ENCODE measurements at places on chromosomes 7 and 10.

GRCh38 chr10:52609071-52609470, 163.5 kb downstream of the MBL2 start:
- no peak for DNase-seq

DNA sequence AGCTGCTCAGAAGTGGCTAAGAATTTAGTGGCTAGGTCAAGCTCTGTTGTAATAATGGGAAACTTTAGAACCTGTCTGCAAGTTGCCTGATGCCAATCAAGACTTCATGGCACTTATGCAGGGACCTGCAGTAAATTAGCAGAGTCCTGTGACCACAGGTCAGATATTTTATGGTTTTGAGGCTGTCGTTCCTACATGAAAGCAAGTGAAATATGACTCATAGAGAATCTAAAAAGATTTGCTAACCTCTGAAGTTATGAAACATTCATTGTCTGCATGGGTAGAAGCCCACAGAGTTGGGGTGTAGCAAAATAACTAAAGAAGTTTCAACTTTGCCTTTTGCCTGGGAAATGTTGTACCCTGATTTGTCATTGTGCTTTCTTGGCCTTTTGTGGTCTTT, 32.3 kb downstream of the SLC39A12 start:
- DNase-seq = no peak

GRCh38 chr7:30224511-30225062, 59.8 kb upstream of the ZNRF2 start:
- DNase-seq = no peak

DNA sequence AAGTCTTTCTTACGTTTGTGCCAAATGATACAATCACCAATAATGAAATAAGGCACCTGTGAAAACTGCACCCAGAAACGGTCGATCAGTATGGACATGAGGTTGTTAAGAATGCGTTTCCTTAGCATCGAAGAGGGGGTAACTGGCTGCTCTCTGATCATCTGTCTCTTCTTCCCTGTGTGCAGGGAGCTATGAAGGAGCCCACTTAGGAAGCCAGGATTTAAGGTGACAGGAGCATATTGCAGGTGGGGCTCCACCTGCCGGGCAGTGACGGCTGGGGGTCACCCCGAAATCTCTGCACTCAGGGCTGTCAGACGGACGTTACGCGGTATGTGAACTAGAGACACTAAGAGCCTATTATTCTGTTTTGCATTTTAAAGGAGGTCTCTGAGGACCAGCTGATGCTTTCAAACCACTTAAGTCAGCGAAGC, 64.5 kb downstream of the CARD11 start:
- DNase-seq = no peak

- DNase-seq = no peak
These were observed 1190.3 kb upstream of the C7orf33 start for GRCh38 chr7:147400221-147400689.

GRCh38 chr7:87144173-87144657, 8.0 kb upstream of the DMTF1 start:
- DNase-seq = no peak

DNA sequence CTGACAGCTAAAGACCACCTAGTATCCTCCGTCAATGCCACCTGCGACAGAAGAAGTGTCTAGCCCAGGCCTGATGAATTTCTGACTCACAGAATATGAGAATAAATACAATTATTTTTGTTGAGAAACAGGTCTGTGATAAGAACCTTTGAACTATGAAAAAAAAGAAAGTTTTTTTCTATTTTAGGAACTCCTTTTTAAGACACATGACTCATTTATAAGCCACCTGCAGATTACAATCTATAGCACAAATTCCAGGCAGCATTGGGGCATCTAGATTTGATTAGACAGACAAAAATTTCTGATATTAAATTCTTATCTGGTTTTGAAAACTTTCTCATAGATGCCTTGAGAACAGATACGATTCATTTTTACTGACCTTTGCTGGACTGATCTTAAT, 256.7 kb upstream of the LYZL1 start:
- no peak for DNase-seq

DNA sequence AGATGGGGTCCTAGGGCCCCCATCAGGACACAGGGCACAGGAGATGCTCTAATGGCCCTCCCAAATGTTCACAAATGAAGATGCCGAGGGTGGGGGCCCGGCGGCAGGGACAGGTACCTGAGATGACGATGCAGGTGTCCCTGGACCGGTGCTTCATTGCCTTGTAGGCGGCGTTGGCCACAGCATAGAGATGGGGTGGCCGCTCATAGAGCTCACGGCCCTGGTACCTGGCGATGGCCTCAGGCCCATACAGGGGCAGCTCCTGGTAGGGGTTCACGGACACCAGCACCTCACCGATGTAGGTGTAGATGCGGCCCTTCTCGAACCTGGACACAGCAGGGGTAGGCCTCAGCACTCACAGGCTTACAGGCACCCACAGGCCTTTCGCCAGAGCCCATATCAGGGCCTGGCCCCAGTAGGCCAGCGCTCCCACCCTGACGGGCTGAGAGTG, 2.0 kb downstream of the MYO1G start:
- no peak for DNase-seq

- DNase-seq = no peak
These were observed 46.5 kb downstream of the LHPP start for GRCh38 chr10:124508070-124508667.

DNA sequence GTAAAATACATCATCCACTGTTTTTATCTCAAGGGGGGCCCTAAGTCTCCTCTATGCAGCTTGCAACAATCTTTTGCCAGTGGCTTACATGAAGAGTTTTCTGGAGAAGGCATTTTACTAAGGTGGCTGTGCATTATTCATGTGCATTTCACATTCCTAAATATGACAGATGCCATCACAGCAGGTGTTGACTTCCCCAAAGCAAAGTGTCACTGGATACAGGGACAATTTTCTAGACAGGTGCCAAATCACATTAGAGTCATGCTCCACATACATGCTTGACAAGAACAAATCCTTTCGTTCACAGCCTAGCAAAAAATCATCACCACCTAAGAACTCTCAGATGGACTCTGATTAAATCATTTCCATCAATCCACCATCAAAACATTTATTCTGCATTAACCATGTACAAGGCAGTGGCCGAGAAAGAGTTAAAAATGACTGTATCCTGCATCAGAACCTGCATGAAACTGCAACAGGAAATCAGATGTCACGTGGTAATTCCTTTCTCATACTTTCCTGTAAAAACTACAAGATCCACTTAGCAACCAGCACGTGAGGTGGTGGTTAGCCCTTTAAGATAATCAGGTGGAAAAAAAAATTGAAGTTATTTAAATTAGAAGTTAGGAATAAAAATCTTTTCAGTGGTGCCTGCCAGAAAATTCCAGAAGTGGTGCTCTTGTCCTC, 88.2 kb upstream of the AFAP1L2 start:
- no peak for DNase-seq

GRCh38 chr10:132199268-132199853, 12.6 kb downstream of the DPYSL4 start:
- no peak for DNase-seq

DNA sequence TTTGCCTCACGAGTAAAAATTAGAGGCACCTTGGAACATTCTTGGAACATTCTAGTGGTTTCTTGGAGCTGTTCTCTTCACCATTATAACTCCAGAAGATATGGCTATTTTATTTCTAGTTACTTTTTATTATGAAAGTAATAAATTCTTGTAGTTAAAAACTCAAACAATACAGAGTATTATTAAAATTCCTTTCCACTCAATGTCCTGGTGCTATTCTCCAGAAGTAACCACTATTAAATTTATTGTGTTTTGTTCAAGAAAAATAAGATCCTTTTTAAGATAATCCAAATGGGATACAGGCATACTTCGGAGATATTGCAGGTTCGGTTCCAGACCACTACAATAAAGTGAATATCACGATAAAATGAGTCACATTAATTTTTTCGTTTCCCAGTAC, 68.6 kb downstream of the NOC3L start:
- no peak for DNase-seq

- no peak for DNase-seq
These were observed 33.2 kb upstream of the MXI1 start for GRCh38 chr10:110174201-110174600.

- no peak for DNase-seq
These were observed 201.1 kb upstream of the PLXNA4 start for GRCh38 chr7:132777414-132777813.

DNA sequence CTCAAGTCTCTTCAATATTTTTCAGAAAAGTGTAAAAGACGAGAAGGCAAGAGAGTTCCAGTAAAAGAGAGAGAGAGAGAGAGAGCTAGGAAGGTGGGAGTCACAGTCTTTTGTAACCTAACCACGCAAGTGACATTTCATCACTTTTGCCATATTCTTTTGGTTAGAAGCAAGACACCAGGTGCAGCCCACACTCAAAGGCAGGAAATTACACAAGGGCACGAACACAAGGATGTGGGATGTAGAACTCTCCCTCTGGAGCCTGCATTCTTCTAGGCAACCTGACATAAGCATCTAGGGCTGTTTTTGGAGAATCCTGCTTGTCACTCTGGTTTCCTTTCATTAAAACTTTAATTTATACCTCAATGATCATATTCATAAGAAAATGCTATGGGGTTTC, 1213.1 kb downstream of the DNAJB9 start:
- no peak for DNase-seq

- DNase-seq = no peak
These were observed 91.0 kb downstream of the ALOX5 start for GRCh38 chr10:45464958-45465567.

DNA sequence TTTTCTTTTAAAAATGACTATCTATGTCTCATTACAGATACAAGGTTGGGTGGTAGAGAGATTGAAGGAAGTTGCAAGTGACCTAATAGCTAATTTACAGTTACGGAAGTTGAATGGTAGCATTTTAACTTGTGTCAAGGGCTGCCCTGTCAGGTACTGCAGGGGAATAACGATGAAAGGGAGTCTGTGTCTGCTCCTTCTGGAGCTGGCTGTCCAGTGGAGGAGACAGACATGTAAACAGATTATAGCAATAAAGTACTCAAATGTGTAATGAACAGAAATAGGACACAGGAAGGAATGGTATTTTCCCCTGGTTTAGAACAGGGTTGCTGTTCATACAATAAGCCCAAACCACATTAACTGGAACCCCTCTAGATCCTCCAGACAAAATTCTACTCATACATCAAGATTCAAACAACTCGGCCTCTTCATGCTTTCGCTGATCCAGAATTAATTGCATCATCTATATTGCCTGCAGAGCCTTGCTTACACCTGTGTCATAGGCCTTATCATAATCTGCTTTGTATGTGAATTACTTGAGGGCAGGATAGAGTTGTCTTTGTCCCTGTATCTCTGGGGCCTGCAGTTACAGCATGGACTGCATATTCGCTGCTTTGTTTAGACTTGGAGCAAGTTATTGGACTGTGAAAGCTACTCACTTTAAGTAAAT, 42.8 kb downstream of the AUTS2 start:
- DNase-seq = no peak

DNA sequence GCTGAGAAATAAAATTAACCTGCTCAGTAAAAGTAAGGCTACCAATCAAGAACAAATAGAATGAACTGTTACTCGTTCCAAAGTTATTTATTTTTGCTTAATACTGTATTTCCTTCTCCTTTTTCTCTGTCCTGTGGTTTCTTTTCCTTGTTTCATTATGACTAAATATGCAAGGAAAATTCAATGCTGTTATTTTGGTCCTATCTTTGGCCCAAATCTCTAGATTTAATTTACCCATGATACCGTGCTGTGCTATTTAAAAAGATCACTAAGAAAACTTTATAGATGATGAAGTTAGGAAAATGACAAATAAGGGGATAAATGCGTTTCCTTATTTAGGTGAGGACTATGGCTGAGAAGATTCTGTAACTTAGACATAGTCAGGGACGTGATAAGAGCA, 45.3 kb upstream of the FAM133B start:
- no peak for DNase-seq

DNA sequence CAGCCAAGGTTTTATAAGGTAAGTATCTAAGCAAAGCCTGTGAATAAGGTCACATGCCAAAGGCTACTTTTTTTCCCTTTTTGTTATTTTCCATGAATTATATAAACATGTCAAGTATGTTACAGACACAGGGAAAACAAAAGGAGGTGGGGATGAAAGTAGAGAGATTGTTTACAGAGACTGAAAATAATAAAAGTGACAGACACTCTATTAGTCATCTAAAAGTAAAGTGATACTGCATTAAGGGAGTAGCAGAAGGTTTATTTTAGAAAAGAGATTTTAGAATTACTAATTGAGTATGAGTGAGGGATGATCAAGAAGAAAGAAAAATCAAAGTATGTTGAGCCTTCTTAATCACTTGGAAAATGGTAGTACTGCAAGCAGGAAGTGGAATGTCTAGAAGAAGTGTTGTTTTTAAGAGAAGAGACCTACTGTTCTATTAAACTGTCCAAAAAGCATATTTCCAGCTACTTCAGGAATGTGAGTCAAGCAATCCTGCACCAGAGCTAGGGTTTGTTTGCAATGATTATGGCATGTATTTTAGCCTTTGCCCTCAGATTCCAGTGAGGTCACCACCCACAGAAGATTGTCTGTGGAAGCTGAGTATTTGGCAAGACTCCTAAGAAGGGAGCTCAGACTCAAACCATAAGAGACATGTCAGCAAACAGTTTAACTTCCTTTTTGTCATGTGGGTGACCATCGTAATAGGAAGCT, 177.9 kb upstream of the PLXDC2 start:
- peak; percentile 53 for DNase-seq

- DNase-seq = peak; percentile 75
These were observed 44.5 kb downstream of the KCNMA1 start for GRCh38 chr10:77592946-77593636.

- DNase-seq = no peak
These were observed 2.9 kb downstream of the EIF3B start for GRCh38 chr7:2357571-2357970.

- DNase-seq = no peak
These were observed 89.8 kb downstream of the CREM start for GRCh38 chr10:35216303-35216905.

- no peak for DNase-seq
These were observed 212.3 kb upstream of the FZD1 start for GRCh38 chr7:91051966-91052365.

- DNase-seq = no peak
These were observed 86.9 kb downstream of the CHST15 start for GRCh38 chr10:124006526-124006925.

- no peak for DNase-seq
These were observed 113.0 kb upstream of the DPP6 start for GRCh38 chr7:153939177-153939576.

GRCh38 chr10:6755781-6756460, 175.8 kb upstream of the PRKCQ start:
- no peak for DNase-seq

GRCh38 chr10:72943498-72944234, 10.9 kb downstream of the PLA2G12B start:
- no peak for DNase-seq

GRCh38 chr7:105678811-105679495, 97.7 kb upstream of the EFCAB10 start:
- DNase-seq = no peak

- DNase-seq = no peak
These were observed 171.5 kb downstream of the SH3PXD2A start for GRCh38 chr10:103683851-103684250.

- DNase-seq = no peak
These were observed 328.4 kb upstream of the C7orf33 start for GRCh38 chr7:148261996-148262688.

Measured in epithelial cell of proximal tubule (primary cell).